ENCODE measurements at places on chromosomes 1 and 21.
A peak's percentile ranks its signal among the peaks of the same experiment; 100 is the strongest.

GRCh38 chr21:31641416-31641922 is 18.0 kb upstream of the SOD1 start:
- no peak for DNase-seq

GRCh38 chr1:105210747-105211146 is 1461.0 kb downstream of the AMY1C start:
- no peak for DNase-seq

DNA sequence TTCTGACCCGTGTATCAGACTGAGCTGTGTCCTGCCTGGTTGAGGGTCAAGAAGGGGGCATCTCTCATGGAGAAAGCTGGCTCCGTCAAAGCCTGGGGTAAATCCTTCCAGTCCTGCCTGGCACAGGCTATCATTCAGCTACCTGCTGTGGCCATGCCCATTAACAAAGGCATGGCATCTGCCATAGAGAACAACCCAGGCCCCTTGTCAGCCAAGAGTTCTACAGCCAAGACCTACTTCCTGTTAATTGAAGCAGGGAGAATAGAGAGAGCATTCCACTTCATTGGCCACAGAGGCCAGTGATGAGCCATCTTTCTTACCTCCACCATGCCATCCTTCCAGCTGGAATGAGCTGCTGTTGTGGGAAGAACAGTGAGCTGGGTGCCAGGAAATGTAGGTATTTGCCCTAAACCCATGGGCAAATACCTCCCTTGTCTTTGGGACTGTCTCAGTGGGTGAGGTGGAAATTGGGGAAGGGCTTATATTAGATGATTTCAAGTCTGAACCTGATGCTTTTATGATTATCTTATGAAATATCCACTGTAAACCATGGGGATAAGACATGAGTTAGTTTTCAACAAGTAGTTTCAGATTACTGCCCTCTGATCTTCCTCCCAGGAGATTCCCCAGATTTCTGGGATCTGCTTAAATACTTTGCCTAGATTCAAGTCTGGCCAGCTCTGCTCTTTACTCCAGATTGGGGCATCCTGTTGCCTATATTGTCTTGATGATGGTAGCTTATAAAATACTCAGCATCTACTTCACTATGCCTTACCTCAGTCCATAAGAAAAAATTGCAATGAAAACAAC is 11.2 kb upstream of the KCNQ4 start:
- no peak for DNase-seq

DNA sequence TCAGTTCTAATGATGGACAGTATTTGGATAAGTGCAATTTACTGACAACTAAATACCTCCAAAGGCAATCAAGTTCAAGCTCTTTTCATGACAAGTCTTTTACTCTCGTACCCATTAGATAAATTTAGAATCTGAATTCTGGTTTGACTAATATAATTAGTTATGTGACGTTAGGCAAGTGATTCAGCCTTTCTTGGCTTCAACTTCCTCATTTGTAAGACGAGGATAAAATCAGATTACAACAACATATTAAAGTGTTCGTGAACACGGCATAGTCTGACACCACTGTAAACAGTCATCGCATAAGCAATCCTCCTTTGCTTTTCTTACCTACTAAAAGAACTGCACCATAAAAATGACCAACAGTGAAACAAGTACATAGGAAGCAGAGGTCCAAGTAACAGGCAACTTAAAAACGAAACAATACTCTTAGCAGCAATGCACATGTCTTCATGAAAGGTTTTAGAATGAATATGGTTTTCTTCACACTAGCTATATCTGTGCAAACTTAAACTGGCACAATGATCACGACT is 25.7 kb downstream of the COA6 start:
- peak; percentile 27 for DNase-seq

- no peak for DNase-seq
Measured at GRCh38 chr1:201724766-201725118, 104.2 kb upstream of the IPO9 start.

All from CD4-positive, alpha-beta T cell treated with Interleukin-4 for 4 hours (primary cell).